ENCODE measurements at places on chromosomes 2 and 18.
A peak's percentile ranks its signal among the peaks of the same experiment; 100 is the strongest.

DNA sequence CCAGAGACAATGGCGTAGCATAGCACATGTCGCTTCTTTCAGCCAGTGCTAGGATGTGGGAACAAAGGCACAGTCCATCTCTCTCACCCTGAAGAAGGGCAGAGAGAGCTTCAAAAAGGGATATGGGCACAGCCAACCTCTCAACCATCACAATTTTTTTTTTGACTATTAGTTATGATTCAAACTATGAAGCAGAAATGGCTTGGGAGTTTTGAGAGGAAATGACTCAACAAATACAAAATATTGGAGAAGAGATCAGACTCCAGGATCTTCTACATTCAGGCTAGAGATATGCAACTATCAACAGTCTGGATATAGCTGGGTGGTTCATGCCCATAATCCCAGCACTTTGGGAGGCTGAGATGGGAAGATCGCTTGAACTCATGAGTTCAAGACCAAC lies 109.1 kb downstream of the MCFD2 start:
- peak; percentile 76 for DNase-seq

- DNase-seq = no peak
Observed at GRCh38 chr18:25862881-25863600, 227.4 kb downstream of the SS18 start.

DNA sequence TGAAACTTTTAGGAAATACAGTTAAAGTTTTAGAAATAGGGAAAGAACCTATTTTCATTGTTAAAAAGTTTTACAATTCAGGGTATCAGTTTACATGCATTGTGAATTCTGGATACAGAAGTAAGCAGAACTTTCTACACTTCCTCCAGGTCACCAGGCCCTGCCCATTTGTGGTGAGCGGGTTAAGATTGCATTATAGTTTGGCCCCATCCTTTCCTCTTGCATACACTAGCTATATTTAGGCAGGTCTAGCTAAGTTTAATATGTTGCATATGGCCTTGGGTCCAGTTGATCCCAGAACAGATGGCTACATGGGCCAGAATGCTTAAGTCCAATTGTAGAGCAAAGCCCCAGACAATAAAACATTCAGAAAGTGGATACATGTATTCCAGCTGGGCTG lies 4.8 kb downstream of the VWA3B start:
- DNase-seq = no peak

DNA sequence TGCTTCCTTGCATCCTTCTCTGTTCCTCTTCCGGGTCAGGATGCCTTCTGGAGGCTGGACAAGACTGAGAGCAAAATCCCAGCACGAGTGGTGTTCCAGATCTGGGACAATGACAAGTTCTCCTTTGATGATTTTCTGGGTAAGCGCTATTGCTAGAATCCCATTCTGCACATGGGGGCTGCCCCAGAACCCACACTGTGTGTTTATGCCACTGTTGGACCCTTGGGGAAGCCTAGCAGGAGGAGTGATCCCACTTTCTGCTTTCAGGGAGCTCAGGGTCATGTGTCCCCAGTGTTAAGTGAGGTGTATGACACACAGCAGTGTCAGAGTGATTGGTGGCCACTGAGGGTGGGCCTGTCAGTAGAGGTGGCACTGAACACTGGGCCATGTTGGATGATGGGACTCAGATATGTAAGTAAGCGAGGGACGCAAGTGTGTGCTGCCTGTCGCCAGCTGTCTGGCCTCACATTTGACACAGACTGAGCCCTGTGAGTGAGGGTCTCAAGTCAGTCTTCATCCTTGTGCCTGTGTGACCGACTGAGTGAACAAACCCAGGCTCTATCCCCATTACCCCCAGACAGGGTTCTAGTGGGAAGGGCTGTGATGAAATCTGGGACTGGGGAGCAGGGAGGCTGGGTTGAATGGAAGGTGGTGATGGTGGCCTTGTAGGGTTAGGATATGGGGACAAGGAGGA lies 220.9 kb downstream of the DYSF start:
- DNase-seq = no peak
